ENCODE measurements at places on chromosomes 4 and X.

GRCh38 chr4:75916091-75916661 is 13.9 kb upstream of the PPEF2 start:
- no peak for DNase-seq

DNA sequence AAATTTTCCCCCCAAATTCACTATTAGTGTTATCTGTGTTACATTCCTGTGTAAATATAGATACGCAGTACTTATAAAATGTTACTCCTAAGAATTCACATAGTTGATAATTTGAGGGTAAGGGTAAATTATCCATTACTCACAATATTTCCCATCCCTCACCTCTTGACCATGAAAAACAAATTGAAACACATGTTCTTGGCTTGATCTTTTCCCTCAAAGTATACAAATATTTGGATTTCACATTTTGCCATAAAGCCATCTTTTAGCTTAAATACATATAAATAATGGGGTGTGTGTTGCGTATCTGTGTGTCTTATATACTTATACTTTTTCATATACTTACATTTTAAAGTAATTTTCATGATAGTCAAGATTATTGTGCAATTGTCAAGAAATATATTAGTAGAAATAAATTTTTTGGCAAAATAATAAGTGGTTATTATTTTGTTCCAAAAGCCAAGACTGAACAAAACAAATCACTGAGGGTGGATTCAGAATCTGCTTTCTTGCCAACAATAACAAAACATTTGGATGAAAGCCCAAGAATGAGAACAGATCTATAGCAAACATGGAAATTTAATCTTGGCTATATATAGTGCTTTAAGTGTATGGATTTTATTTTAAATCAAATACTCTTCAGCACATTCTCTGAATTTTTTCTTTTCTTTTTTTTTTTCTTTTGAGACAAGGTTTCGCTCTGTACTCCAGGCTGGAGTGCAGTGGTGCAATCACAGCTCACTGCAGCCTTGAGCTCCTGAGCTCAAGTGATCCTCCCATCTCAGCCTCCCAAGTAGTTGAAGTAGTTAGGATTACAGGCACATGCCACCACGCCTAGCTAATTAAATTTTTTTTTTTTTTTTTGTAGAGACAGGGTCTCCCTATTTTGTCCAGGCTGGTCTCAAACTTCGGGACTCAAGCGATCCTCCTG is 48.5 kb upstream of the PRSS48 start:
- no peak for DNase-seq

GRCh38 chrX:95435198-95435597 is 1249.4 kb upstream of the DIAPH2 start:
- DNase-seq: no peak

DNA sequence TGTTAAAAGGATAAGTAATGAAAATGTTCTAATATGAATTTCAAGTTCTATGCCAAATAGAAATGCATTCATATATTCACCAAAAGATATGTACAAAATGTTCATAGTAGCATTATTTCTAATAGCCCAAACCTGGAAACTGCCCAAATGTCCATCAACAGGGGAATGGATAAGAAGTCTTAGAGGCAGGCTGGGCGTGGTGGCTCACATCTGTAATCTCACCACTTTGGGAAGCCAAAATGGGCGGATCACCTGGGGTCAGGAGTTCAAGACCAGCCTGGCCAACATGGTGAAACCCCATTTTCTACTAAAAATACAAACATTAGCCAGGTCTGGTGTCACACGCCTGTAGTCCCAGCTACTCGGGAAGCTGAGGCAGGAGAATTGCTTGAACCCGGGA is 2.3 kb upstream of the HPRT1 start:
- no peak for DNase-seq

- no peak for DNase-seq
Observed at GRCh38 chrX:39418731-39419638, 617.7 kb downstream of the MID1IP1 start.

- DNase-seq: no peak
Observed at GRCh38 chrX:121336831-121337421, 289.5 kb downstream of the GLUD2 start.

DNA sequence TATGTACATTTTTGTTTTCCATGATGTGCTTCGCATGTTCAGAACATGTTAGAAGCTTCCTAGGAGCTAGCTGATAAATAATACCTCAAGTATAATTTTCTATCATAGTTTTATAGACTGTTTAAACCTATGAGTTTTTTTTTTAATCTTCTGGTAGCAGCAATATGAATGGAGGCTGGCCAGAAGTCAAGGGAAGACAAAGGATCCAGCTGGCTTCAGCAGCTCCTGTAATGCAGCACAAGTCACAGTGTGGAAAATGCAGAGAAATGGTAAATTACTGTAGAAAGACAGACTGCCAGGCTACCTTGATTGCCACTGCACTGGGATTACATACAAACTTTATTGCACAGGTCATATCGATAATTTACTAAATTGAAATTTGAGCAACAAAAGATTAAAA is 537.9 kb downstream of the IQCM start:
- no peak for DNase-seq

- no peak for DNase-seq
Observed at GRCh38 chrX:136475236-136475635, 12.5 kb upstream of the BRS3 start.

DNA sequence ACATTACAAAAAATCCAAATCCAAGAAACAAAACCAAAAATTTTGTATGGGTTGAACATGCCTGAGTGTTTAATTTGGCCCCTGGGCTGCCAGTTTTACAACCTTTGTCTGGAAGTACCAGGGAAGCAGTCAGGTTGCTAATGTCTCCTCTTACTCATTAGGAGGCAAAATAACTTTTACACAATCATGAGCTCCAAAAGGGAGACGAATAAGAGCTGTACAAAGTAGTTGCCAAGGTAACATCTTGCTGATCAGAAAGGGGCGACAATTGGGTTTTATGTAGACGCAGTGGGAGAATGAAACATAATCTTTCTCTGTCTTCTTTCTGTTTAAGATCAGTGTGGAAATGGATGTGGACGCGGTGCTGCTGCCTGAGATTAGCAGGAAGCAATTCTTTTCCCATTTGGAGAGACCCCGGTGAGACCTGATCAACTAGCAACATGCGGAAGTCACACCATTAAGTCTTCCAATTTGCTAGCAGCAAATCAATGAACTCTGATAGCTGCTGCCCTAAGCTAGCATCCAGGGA is 90.7 kb upstream of the IGFBP7 start:
- DNase-seq: no peak

- no peak for DNase-seq
Observed at GRCh38 chr4:105102016-105102415, 44.7 kb upstream of the TET2 start.

DNA sequence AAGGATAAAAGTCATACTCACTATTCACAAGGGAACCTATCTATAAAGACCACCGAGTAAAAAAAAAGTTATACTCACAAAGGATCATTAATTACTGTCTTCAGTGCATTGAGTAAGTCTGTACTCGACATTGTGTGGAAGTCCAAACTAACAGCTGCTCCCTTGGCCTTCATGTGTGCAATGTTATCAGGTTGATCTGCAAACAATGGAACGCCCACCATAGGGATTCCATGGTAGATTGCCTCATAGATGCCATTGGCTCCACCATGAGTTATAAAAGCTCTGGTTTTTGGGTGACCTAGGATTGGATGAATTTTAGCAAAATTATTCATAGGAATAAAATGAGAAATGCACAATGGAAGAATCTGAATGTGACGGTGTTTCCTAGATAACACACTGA is 10.6 kb downstream of the UGT2B4 start:
- no peak for DNase-seq

Measured in activated CD8-positive, alpha-beta memory T cell treated with anti-CD3 and anti-CD28 coated beads for 24 hours (primary cell).